ENCODE measurements at places on chromosomes 2 and 18.

DNA sequence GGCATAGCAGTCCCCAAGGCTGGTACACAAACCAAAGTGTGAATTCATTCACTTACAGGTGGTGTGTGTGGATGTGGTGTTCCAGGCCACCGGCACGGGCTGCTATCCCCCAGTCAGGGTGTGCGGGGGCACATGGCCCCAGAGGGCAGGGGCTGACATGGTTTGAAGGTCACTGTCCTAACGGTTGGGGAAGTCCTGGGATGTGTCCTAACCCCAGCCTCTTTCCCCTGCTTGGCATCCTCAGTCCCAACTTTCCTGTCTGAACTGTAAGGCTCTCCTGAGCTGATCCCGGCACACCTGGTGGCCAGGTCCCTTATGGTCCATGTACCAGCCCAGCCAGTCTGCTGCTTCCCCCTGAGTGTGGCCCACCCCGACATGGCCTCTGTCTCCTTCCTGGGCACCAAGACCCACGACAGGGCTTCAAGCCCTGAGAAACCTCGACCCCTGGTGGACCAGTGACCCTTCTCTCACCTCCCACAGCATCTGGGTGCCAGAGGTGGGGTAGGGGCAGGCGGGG, 2.4 kb upstream of the TMEM185B start:
- DNase-seq, result no peak

DNA sequence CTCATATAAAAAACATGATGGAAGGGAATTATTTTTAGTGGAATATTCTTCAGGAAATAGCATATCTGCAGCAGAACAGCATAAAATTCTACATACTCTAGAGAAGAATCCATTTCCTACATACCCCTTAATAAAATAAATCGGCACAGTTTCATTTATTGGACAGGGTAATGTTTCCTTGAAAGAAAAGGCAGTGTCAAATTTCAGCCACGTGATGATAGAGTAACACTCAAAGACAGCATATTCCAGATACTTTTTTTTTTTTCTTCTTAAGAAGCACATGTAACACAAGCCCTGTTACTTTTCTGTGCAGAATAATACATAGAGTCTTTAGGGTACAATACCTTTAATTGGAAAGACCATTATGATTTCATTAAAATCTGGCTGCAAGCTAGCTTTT, 204.4 kb downstream of the SRBD1 start:
- DNase-seq, result no peak

DNA sequence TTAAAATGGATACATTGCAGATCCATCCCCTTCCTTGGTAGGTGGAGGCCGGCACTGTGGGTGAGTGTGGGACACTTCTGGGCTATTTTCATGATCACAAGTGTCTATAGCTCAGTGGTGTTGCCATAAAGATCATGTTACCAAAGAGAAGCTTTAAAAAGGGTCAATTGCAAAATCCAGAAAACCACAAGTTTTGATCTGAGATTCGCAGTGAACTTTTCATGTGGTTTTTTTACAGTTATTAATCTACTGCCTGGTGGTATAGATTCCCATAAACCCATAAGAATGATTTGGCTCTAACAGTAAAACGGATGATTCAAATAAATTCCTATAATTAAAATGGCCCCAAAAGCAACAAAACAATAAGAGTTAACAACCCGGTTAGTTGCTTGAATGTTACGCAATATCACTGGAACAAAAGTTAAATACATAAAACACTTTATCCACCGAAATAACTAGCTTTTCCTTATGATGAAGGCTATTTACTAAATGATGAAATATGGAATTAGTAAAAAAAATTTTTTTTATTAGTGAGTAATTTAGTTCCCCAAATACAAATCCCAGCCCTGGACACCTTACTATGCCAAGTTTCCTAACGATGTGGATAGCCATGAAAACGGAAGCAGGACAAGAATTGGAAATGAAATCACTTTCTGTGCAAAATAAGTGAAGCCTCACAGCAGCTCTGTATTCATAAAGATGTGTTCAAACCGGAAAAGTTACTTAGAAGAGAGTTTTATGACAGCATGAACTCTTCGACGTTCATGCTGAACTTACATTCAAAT, 95.6 kb upstream of the THOC1 start:
- no peak for DNase-seq

DNA sequence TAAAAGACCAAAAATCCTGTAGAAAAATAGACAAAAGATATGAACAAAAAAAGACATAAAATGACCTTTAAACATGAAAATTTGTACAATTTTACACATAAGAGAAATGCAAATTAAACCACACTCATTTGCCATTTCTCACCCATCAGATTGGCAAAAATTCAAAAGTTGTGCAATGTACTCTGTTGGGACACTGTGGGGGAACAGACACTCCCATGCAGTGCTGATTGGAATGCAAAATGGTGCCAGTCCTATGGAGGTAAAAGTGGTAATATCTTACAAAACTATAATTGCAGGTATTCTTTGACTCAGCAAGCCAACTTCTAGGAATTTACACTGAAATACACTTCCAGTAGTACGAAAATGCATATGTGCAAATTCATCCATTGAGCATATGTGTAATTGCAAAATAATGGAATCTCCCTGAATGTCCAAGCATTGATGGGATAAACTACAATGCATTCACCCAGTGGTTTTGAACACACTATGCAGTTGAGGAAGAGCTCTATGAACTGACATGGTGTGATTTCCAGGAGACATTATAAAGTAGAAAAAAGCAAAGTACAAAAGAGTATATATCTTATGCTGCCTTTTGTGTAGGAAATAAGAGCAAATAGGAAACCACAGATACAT, 201.8 kb upstream of the ZNF521 start:
- no peak for DNase-seq

DNA sequence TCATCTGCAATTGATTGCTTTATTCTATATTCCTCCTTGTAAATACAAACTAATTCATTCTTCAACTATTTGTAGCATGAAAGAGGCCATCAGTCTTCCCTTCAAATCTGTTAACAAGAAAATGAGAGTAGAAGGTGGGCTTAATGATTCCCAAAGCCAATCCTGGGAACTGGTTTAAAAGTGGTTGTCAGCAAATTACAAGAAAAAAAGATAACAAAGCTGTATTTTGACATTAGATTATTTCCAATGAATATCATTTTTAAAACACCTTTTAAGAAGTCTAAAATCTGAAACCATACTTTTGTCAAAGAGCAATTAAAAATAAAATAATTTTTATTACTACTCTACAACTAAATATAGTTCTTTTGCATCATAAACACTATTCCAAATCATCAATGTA, 139.2 kb downstream of the DYM start:
- no peak for DNase-seq

GRCh38 chr2:149735237-149735958, 147.8 kb upstream of the MMADHC start:
- no peak for DNase-seq

GRCh38 chr2:198400999-198401398, 596.6 kb downstream of the PLCL1 start:
- no peak for DNase-seq

GRCh38 chr2:168944065-168944464, 43.0 kb downstream of the G6PC2 start:
- no peak for DNase-seq

DNA sequence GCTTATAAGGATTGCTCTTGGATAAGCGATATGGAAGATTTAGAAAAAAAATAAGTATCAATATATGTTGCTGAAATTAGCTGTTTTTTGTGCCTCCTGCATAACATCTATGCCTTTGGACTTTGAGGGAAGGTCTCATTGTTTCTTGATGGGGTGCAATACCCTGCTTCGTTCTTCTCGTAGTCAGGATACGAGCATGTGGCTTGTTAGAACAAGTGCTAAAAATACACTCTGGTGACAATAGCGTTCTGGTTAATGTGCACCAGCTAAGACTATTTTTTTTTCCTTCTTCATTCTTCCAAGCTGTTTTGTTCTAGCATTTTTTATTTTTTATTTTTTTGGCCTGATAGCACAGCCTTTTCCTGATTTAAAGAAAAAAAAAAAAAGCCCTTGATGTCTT, 97.5 kb downstream of the ZNF407 start:
- DNase-seq, result no peak

- no peak for DNase-seq
Observed at GRCh38 chr2:117918608-117919007, 95.3 kb downstream of the CCDC93 start.

DNA sequence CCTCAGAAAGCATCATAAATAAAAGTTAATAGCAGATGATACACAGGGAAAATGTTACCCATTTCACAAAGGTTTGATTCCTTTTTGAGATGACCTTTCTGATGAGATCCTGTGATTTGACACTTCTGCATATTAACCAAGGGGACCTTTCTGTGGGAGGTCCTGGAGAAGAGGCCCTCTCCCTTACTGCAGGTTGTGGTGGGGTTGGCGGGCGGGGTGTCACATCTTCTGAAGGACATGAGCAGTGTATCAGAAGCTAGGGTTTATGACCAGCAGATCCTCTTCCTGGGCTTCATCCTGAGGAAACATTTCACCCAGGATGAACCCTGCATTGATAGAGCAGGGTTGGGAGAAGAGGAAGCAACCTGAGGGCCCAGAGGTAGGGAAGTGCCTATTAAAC, 37.2 kb upstream of the SCLY start:
- no peak for DNase-seq

GRCh38 chr2:41941831-41942230, 106.0 kb upstream of the PKDCC start:
- DNase-seq, result no peak

DNA sequence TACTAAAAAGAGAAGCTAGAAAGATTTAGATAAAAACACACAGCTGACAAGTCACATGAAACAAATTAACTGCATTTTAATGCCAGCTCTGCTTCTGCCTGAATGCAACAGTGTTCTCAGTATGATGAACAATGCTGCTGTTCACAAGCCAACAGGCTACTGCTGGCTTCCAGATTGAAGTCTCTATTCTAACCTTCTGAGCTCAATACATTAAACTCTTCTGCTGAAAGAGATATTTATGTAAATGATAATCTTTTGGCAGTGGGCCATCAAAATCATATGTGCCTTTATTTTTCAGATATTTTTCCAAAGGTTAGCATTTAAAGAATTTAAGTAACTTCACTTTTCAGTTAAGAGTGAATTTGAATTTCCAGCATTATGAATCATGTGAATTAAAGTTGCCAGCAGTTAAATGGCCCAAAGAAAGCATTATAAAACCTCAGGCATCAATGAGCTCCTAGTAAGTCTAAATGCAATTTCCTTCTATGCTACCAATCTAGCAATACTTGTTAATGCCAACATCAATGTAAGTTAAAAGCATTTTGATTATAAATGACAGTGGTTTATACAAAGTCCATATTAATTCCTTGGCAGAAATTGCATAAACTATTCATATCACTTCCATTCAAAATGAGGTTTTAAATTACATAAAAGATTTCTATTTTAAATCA, 72.4 kb downstream of the ID2 start:
- DNase-seq, result no peak

DNA sequence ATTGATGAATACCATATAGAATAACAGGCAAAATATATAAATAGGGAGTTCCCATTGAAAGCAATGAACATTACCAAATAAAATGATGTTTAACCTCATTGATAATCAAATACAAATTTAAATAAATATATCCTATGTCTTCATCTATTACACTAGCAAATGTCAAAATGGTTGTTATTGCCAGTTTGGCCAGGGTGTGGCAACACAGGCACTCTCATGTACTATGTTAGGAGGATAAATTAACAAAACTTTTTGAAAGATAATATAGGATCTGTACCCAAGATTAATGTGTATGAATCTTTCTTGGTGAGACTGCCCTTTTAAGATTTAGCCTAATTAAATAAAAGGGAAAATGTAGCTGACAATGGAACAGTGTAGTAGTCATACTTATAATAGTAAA, 659.3 kb downstream of the ERBB4 start:
- no peak for DNase-seq

- no peak for DNase-seq
Observed at GRCh38 chr2:50529600-50530218, 502.2 kb downstream of the NRXN1 start.

DNA sequence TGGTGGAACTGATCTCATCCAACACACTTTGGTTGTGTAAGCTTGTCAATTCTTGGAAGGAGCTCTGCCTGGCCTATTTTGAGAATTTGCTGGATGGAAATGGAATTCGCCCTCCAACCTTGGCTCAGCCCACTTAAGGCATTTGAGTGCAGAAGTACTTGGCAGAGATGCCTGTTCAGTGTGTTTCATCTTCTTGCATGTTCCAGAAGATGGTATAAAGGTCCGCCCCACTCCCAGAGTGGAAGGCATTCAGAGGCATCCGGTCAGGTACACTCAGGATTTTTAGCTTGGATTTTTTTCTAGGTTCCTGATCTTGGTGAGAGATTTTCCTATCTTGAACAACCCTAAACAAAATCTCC, 61.3 kb upstream of the TXNDC2 start:
- DNase-seq, result no peak

GRCh38 chr2:169165791-169166190, 96.4 kb downstream of the DHRS9 start:
- DNase-seq, result no peak

DNA sequence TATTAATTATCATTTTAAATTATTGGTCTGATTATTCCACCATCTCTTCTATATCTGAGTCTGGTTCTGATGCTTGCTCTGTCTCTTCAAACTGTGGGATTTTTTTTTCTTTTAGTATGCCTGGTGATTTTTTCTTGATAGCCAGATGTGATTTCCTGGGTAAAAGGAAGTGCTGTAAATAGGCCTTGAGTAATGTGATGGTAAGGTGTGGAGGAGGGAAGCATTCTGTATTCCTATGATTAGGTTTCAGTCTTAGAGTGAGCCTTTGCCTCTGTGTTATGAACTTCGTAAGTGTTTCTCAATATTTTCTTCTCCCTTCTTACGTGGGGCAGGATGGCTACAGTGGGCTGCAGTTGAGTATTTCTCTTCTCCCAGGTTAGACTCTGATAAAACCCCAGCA, 103.0 kb downstream of the EHBP1 start:
- DNase-seq, result no peak

DNA sequence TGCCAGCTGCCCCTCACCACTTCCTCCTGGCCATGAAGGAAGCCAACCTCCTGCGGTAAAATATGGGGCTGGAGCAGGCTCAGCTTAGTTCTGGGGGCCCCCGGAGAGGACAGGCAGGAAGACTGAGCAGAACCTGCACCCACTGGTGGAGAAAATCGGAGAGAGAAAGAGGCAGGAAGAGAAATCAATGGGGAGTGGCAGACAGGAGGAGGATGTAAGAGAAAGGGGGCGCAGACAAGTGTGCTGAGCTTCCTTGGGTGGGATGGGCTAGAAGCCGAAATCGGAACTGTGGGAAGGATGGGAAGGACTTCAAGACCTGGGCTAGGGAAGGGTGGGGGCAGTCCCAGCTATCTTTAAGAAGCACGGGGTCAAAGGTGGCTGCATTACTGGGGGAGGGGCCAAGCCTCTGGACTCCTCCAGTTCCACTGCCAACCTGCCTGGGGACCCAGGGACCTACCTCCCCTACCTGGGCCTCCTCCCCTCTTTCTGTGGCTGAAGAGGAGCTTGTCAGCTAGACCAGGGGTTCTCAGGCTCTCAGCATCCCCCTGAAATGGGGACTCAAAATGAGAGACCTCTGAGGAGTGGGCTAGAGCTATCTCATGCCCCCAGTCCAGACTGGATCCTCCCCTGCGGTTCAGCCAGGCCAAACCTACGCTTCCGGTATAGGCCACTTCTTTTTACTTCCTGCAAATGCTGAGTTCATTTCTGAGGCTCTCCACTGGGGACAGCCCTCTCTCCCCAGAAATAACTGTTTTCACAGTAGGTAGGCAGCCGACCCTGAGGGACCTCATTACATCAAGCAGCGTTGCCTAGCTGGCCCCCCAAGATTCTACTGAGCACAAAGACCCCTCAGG, 33.6 kb upstream of the B3GNT7 start:
- no peak for DNase-seq

- no peak for DNase-seq
Observed at GRCh38 chr18:63890237-63890949, 2.9 kb downstream of the SERPINB2 start.

GRCh38 chr2:42498497-42498896, 4.7 kb upstream of the KCNG3 start:
- no peak for DNase-seq

Data from GOT3 (cell line).